ENCODE measurements at places on chromosomes 13 and 19.

DNA sequence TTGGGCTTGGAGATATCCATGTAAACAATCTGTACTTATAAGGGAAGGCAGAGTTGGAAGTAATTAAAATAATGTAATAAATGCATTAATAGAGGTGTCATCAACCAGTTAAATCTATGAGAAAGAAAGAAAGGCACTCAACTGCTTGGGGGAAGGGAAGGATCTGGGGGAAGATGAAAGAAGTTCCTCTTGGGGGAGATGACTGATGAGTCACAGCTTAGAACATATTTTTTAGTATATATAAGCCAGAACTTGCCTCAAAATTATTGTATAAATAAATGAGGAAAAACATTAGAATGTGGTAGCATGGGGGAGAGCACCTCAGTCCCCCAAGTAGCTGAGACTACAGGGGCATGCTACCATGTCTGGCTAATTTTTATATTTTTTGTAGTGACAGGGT, 205.8 kb downstream of the GGACT start:
- DNase-seq, result no peak

- no peak for DNase-seq
Observed at GRCh38 chr19:4018140-4018613, 10.6 kb downstream of the PIAS4 start.

GRCh38 chr13:41651413-41652058, 194.2 kb downstream of the RGCC start:
- no peak for DNase-seq

- DNase-seq, result no peak
Observed at GRCh38 chr13:41467425-41467945, 10.1 kb downstream of the RGCC start.

DNA sequence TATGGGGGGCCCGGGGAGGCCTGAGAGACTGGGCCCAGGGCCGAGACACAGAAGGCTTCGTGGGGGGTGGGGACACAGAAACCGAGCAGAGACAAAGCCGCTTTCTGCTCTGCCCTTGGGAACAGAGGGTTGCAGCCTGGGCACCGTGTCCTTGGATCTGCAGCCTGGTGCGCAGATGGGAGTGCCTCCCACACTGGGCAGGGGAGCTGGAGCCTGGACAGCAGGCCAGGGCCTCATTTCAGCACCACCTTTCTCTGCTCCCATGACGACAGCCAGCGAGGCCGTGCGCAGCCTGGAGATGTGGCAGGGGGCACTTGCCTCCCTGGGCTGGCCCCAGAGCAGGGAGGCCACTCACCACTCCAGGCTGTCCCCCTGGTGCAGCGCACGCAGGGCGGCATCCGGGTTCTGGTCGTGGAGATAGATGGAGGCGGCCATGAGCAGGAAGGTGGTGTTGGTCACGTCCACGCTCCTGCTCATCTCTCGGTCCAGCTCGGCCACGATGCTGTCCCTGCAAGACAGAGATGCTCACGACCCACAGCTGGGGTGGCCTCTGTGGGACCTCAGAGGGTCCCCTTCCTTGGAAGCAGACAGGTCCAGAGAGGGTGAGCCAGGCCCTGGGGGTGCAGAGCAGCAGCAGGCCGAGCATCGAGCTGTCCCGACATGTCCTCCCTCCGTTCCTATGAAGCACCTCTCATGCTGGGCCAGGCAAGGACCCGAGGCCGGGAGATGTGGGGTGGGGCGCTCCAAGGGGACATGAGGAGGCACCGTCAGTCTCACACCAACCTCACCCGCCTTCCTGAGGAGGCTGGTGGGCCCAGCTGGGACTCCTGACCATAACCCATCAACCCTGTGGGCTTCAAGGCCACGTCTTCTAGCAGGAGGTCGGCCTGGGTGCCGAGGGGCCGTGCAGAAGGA, 10.9 kb upstream of the CERS1 start:
- DNase-seq, result no peak
